ENCODE measurements at places on chromosomes 16 and 17. TPM values are rescaled to one million over a fixed set of nuclear protein-coding genes. Genes with fewer than 3 reads are reported as not detected.

DNA sequence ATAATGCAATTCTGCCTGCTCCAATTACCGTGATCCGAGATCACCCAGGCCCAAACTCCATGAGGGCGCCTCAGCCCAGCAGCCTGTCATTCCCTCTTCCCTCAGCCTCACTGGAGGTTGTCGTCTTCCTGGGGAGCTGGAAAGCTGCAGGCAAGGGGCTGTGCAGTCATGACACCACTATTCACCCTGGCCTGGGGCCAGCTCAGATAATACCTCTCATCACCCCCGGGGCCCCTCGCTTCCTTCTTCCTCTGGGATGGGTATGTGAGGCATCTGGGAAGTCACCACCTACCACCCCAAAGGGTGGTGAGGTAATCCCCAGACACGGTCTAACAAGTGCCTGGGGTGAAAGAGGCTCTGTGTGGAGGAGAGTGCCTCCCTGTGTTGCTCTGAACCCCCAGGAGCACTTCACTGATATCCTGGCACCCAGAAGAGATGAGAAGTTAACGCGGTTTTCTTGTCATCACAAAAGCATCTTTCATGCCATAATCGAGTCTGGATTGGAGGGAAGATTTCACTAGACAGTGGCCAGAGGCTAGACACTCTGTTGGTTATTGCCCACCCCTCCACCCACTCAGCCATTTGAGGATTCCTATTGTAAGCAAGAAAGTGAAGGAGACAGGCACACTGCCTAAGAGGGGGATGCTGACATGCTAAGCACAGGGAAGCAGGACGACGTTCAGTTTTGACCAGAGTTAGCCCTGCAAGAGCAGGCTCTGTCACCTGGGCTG, 18.4 kb downstream of the CFAP20 start:
- H3K27ac ChIP-seq = no peak overlapping the region
- peaks cover 2% of the 10 kb centered on the region for H3K4me1 ChIP-seq

GRCh38 chr16:48013491-48013901, 142.3 kb downstream of the ABCC12 start:
- H3K27ac ChIP-seq = no peak overlapping the region
- DNase-seq = no peak
- no peaks in the 10 kb centered on the region for H3K4me1 ChIP-seq
- no peaks in the 10 kb centered on the region for H3K36me3 ChIP-seq
- no peak overlapping the region for H3K4me3 ChIP-seq

DNA sequence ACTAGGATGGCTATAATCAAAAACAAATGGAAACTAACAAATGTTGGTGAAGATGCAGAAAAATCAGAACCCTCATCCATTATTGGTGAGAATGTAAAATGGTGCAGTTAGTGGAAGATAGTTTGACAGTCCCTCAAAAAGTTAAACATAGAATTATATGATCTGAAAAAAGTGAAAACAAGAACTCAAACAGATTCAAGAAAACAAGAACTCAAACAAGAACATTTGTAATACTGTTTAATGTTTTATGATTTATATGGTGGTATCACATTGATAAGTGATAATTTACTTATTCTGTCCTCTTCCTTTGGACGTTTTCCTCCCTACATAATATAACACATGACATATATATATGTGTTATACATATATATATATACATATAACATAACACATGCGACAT, 12.0 kb downstream of the USP31 start:
- H3K27me3 ChIP-seq = no peaks in the 10 kb centered on the region
- H3K4me1 ChIP-seq = peaks cover under 1% of the 10 kb centered on the region
- no peak for DNase-seq
- peaks cover 22% of the 10 kb centered on the region for H3K36me3 ChIP-seq
- no peak overlapping the region for H3K4me3 ChIP-seq

- no peak overlapping the region for H3K27ac ChIP-seq
- H3K4me3 ChIP-seq = no peak overlapping the region
- H3K36me3 ChIP-seq = no peaks in the 10 kb centered on the region
- H3K27me3 ChIP-seq = no peaks in the 10 kb centered on the region
- peak; percentile 72 for DNase-seq
- H3K4me1 ChIP-seq = peaks cover 35% of the 10 kb centered on the region
Observed at GRCh38 chr16:88747588-88748301, 37.3 kb downstream of the PIEZO1 start.

DNA sequence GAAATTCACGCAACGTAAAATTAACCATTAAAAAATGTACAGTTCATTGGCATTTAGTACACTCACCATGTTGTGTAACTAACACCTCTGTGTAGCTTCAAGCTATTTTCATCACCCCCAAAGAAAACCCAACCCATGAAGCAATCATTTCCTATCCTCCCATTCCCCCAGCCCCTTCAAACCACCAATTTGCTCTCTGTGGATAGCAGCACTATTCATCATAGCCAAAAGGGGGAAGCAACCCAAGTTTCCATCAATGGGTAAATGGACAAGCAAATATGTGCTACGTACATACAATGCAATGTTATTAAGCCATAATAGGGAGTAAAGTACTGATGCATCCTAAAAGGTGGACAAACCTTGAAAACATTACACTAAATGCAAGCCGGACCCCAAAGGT, 10.9 kb upstream of the KRT222 start:
- H3K4me1 ChIP-seq = peaks cover 4% of the 10 kb centered on the region
- no peak for DNase-seq
- H3K27me3 ChIP-seq = peaks cover 67% of the 10 kb centered on the region
- no peak overlapping the region for H3K27ac ChIP-seq
- no peaks in the 10 kb centered on the region for H3K36me3 ChIP-seq

SLC47A1 gene
- total RNA-seq = not detected

CETP gene
- total RNA-seq = not detected

- DNase-seq = no peak
- H3K27ac ChIP-seq = no peak overlapping the region
- H3K27me3 ChIP-seq = no peaks in the 10 kb centered on the region
- H3K4me1 ChIP-seq = no peaks in the 10 kb centered on the region
Observed at GRCh38 chr17:1752425-1753262, 9.2 kb upstream of the SERPINF1 start.

- peaks cover 47% of the 10 kb centered on the region for H3K36me3 ChIP-seq
- H3K4me3 ChIP-seq = no peak overlapping the region
- peaks cover 25% of the 10 kb centered on the region for H3K4me1 ChIP-seq
- H3K27ac ChIP-seq = peak overlapping the region; percentile 56
- no peak for DNase-seq
Observed at GRCh38 chr17:50697663-50698272, 9.9 kb downstream of the ANKRD40 start.

GRCh38 chr16:87424266-87424665, 32.1 kb downstream of the MAP1LC3B start:
- no peak overlapping the region for H3K4me3 ChIP-seq
- no peak overlapping the region for H3K27ac ChIP-seq
- no peak for DNase-seq
- H3K36me3 ChIP-seq = no peaks in the 10 kb centered on the region

GGT6 gene
- total RNA-seq = not detected

DNA sequence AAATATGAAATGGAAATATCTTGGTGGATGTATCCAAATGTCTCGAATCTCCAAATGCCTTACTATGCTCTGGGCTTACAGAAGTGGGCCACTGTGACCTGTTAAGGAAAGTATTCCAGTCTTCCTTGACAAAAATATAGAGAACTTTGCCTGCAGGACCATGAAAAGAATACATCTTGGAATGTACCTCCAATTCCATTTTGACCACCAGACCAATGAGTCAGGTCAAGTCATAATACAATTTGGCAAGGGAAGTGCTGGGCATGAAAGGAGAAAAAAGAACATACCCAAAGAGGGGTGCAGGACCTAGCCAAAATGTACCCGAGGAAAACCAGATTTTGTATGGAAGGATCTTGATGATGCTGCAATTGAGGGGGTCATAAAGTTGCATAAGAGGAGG, 1153.7 kb upstream of the GOT2 start:
- no peak overlapping the region for H3K27ac ChIP-seq
- H3K4me1 ChIP-seq = no peaks in the 10 kb centered on the region
- DNase-seq = no peak
- H3K27me3 ChIP-seq = no peaks in the 10 kb centered on the region
- H3K4me3 ChIP-seq = no peak overlapping the region

ZFP3 gene
- total RNA-seq = 2.9 TPM

DNA sequence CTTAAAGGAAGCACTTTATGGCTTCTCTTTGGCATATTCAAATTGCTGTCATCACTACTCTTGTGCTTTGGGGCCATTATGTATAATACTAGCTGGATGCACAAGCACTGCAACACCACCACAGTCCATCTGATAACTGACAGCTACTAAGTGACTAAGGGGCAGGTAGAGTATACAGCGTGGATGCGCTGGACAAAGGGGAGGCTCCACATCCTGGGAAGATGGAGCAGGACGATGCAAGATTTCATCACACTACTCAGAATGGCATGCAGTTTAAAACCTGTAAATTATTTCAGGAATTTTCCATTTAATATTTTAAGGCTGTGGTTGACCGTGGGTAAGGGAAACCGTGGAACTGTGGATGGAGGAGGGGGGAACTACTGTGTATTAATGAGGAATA, 25.0 kb downstream of the MPRIP start:
- peaks cover 13% of the 10 kb centered on the region for H3K36me3 ChIP-seq
- no peaks in the 10 kb centered on the region for H3K27me3 ChIP-seq
- H3K4me3 ChIP-seq = no peak overlapping the region
- DNase-seq = no peak

SOST gene
- total RNA-seq = not detected

GRCh38 chr16:49952386-49952785, 72.6 kb upstream of the CNEP1R1 start:
- no peak overlapping the region for H3K27ac ChIP-seq
- DNase-seq = no peak
- no peaks in the 10 kb centered on the region for H3K36me3 ChIP-seq
- no peaks in the 10 kb centered on the region for H3K4me1 ChIP-seq
- no peak overlapping the region for H3K4me3 ChIP-seq

DNA sequence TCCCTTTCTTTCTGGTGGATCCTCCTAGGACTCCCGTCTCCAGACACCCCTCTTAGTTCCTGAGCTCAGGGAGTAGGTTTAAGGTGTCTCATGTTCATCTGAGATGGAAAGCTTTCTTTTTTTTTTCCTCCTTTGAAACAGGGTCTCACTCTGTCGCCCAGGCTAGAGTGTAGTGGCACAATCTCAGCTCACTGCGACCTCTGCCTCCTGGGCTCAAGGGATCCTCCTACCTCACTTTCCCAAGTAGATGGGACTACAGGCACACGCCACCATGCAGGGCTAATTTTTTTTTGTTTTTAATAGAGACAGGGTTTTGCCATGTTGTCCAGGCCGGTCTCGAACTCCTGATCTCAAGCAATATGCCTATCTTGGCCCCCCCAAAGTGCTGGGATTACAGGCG, 3.6 kb upstream of the GSE1 start:
- H3K4me3 ChIP-seq = no peak overlapping the region
- no peak overlapping the region for H3K27ac ChIP-seq
- H3K36me3 ChIP-seq = no peaks in the 10 kb centered on the region

DNA sequence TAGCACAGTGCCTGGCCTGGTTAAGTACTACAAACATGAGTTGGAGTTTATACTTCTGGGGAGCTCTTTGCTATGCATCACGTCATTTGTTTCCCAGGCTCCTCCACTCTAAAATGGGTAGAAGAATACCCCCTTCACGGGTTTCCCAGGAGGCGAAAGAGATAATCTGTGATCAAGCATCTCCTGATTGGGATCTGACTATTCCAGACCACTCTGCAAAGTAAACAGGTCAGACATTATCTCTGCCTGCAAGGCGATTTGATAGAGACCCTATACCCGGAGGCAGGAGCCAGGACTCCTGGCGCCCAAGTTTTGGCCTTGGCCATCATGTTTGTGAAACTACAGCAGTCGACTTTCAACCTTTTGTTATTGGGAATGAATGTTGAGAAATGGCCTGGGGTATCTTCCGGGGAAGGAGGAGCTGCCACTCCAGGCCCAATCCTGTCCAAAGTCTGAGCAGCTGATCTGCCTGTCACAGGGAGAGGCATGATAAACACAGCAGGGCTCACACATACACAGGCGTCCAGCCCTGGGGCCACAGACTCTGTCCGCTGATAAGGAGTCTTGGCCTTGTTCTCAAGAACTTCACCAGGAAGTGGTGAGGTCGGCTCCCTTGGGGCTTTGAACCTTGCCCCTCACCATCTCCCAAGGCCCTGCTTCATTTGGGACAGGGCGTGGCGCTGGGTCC, 199.9 kb downstream of the MAF start:
- no peak for DNase-seq
- H3K27me3 ChIP-seq = peaks cover 6% of the 10 kb centered on the region
- no peak overlapping the region for H3K27ac ChIP-seq
- no peaks in the 10 kb centered on the region for H3K4me1 ChIP-seq
- H3K36me3 ChIP-seq = no peaks in the 10 kb centered on the region
- H3K4me3 ChIP-seq = no peak overlapping the region

G6PC1 gene
- not detected for total RNA-seq

DNA sequence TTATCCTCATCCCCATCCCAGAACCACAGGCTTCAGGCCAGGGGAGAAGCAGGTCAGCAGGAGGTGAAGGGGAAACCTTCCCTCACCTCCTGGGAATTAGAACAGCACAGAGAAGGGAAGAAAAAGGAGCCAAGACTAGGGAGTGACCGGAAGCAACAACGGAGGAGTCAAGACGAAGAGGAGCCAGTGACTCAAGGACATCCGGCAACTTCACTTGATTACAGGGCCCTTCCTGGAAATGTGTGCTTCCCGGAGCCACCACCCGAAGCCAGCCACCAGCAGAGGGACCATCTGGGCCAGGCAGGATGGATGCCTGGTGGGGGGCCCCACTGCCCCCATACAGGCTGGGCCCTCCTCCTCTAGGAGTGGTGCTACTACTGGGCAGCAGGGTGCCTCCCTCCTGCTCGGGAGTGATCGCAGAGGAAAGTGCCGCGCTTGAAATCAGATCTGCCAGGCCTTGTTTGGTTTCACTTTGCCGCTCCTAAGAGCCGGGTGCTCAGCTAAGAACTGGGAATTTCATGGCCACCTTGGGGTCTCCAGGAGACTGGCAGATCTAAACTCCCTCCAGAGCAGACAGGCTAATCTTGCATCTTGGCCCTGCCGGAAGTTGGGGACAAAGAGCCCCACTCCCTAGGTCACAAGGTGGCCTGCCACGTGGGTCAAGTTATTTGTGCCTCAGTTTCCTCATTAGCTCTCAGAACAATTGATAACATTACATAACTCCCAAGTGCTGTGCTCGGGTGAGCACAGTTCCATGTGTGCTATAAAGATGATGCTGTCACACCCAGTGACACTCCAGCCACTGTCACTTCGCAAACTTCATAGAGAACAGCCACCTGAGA, 6.6 kb downstream of the CDC42EP4 start:
- peaks cover 3% of the 10 kb centered on the region for H3K4me1 ChIP-seq
- no peak overlapping the region for H3K27ac ChIP-seq
- DNase-seq = no peak
- no peaks in the 10 kb centered on the region for H3K36me3 ChIP-seq
- H3K4me3 ChIP-seq = no peak overlapping the region

GRCh38 chr17:3773511-3773910, 27.5 kb downstream of the ITGAE start:
- peak overlapping the region; percentile 38 for H3K27ac ChIP-seq
- peaks cover 20% of the 10 kb centered on the region for H3K36me3 ChIP-seq
- no peak overlapping the region for H3K4me3 ChIP-seq
- H3K4me1 ChIP-seq = peaks cover 42% of the 10 kb centered on the region
